Activated naive CD4-positive, alpha-beta T cell treated with anti-CD3 and anti-CD28 coated beads, Interleukin-2, amount 50 U/mL, for 16 hours (primary cell): ENCODE measurements at places on chromosomes 12 and 14.
A peak's percentile ranks its signal among the peaks of the same experiment; 100 is the strongest.

- no peak for DNase-seq
Observed at GRCh38 chr12:11171969-11172675, 1.1 kb downstream of the SMIM10L1 start.

DNA sequence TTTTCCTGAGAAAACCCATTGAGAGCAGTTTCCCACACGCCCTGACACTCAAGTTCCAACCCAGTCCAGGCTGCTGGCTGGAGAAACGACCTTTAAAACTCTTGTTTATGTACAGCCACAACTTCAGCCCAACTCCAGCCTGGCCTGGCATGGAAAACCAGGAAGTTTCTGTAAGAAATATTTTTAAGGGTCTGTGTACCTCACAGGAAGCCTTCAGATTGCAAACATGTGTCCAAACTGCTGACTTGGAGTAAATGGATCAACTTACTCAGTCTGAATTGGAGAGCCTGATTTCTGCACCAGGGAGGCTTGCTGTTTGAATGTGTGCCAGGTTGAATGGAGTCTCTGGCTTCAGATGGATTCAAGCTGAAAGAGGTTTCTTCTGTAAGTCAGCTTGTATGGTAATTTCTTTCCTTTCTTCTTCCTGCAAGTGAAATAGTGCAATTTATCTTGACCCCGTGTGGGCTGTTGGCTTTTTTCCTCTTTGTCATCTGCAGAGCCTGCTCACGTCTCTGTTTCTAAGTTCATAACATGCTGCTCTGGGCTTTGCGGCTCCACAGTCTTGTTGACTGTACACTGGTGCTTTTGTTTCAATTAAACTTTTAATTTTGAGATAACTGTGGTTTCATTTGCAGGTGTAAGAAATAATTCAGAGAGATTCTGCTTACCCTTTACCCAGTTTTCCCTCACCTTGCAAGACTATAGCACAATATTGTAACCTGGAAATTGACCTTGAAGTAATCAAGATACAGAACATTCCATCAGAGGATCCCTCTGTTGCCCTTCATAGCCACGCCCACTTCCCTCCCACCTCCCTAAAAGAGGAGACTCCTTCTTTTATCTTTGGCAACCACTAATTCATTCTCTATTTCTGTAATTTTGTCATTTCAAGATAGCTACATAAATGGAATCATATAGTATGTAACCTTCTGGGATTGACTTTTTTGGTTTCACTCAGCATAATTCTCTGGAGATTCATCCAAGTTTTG is 109.7 kb upstream of the PRMT8 start:
- DNase-seq: no peak

DNA sequence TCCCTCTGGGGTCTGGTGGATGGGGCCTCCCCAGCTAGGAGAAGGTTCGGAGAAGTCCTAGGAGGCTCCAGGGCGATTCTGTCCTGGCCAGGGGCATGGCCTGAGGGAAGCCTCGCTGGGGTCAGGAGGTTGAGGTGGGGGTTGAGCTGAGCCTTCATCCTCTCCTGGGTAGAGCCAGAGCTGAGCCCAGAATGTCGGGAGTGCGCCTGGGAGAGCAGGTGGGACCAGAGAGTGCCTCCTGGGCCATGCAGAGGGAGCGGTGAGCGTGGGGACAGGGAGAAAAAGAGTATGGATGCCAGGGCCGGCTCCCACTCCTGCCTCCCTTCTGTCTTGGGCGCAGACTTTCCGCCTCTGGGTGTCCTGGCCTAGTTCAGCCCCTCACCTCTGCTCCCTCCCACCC is 13.1 kb downstream of the RPS6KL1 start:
- no peak for DNase-seq

DNA sequence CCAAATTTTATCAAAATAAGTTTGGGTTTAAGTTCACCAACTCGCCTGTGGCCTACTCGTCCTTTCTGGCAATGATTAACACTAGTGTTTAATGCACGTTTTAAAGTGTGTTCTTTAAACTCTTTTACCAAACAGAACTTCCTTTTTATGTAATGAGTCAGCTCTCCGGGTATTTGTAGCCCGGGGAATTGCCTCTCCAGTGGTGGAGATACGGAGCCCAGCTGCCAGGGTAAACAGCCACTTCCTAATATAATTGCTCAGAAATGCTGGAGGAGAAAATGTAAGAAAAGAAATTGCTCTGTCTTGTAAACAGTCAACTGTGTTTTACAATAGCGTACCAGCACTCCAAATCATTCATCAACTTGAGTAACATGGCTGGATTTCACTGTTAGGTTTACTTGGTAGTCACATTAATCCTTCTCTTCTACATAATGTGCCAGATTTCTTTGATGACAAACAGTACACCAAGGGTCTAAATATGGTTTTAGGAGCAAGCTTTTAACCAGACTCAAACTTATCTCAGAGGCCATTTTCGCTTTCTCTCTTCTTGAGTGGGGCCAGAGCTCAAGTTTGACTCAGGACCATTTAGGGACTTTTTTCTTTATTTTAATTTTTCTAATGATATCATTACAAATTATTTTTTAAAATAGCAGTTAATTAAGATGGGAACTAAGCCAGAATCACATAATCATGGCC is 101.2 kb upstream of the SLC38A2 start:
- DNase-seq: no peak

- peak; percentile 60 for DNase-seq
Observed at GRCh38 chr14:51093371-51094281, 1.3 kb downstream of the TRIM9 start.

DNA sequence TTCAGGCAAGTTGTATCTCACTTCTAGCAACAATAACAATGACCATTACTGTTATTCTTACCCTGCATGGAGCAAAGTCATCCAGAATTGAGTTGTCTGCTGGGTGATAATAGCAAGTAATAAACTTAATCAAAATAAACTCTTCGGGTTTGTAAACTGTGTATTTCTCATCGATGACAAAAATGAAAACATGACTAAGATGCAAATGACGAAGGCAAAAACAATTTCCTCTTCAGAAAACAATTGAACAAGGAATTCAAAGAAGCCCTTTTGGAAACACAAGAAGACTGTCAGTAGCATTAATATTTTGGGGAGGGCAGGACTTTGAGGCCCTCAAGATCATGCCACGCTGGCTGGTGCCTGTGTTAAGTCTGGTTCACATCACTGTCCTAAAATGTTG is 232.0 kb downstream of the BTG1 start:
- no peak for DNase-seq

DNA sequence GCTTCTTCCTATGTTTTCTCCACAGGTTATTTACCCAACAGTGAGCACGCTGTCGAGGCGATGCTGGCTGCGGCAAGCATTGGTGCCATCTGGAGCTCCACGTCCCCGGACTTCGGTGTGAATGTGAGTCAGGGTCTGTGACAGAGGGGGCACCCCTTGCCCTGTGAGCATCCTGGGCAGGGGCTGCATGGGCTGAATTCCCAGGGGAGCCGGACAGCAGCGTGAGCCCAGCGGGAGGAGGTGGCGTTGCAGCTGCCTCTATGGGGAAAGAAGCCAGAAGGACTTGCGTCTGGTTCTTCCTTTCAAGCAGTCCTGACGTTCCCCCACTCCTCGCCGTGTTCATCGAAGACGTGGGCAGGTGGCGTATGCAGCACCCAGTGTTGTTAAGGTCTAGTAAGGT is 26.2 kb downstream of the AACS start:
- no peak for DNase-seq

DNA sequence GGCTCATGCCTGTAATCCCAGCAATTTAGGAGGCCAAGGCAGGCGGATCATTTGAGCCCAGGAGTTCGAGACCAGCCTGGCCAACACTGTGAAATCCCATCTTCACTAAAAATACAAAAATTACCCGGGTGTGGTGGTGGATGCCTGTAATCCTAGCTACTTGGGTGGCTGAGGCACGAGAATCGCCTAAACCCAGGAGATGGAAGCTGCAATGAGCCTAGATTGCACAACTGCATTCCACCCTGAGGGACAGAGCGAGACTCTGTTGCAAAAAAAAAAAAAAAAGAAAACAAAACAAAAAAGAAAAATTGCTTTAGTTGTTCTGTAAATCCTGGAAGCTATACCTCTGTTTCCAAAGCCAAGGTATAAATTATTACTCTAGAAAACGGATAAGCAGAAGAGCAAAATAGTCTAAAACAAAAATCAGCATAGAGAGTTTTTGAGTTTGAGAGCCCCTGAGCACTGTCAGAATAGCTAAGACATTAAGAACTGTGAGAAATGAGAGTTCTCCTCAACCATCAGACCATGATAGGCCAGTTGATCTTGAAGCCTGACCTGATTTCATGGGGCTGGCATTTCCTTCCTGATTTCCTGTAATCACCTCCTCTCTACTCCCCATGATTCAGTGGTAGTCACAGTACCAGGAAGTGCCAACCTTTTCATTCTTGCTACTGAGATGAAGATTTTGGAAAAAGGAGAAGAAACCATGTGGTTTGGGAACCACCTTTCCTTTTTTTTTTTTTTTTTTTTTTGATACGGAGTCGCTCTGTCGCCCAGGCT is 31.7 kb downstream of the ATP2A2 start:
- DNase-seq: no peak

- DNase-seq: no peak
Observed at GRCh38 chr14:38238332-38238731, 17.6 kb downstream of the CLEC14A start.

DNA sequence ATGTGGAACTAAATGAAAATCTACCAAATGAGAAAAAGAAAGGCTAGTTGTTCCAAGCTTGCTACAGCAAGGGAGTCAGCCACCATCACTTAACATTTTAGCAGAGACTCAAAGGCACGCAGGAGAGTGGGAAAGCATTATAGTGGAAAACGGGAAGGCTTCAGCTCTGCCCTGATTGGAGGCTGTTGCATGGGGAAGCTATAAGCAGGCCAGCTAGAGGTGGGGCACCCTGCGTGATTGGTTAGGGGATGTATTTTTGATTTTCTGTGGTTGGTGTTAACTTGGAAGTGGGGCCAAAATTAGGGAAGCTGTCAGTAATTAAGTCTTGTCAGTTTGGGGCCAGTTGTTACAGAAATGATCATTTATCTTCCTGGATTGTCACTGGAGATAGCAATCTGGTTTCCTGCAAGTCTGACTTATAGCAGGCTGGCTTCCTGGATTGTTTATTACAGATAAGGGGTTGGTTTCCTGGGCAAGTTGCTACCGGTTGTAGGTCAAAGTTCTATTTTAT is 93.9 kb downstream of the FAR2 start:
- no peak for DNase-seq

DNA sequence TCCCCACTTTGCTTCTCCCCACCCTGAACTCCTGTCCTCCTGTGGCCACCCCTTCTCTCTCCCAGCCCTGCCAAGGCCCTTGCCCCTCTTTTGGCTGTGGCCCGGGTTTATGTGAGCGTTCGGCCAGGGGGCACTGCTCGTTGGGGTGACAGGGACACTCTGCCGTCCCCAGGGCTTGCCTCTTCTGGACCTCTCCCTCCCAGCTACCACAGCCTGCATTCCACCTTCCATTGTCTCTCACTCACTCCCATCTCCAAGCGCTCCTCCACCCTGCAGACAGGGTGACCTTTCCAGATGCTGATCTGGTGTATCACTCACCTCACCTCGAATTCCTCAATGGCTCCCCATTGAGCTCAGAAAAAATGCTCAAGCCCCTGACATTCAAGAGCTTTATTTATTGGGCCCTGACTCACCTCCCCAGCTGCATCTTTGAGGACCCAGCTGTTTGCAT is 1.4 kb downstream of the SERPINA9 start:
- DNase-seq: no peak

DNA sequence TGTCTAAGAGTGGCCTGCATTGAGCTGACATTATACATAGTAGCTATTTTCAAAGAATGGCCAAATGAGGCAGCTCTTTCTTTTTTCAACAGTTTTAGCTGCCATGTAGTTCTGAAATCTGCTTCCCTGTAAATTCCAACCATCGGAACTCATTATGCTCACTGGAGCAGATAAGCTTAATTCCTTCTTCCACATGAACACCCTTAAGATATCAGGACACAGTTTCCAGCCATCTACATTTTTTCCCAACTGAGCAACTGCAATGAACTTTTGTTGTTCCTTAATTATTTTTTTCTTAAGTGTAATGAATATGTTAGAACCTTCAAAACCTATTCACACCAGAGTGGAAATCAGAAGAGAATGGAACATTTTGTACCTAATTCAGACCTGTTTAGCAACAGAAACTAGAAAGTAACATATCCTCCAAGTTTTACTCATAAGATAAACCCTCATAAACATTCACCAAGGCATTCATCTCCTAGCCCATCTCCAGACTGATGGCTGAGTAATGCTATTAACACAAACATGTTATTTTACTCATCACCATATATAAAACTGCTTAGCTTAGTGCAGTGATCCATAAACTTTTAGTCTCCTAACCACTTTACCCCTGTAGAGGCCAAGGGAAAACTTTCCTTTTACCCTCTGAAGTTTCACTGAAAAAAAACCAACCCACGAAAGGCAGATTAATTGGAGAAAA is 296.1 kb upstream of the SYT1 start:
- DNase-seq: no peak

GRCh38 chr12:47407463-47408129 is 298.2 kb downstream of the RPAP3 start:
- DNase-seq: no peak

DNA sequence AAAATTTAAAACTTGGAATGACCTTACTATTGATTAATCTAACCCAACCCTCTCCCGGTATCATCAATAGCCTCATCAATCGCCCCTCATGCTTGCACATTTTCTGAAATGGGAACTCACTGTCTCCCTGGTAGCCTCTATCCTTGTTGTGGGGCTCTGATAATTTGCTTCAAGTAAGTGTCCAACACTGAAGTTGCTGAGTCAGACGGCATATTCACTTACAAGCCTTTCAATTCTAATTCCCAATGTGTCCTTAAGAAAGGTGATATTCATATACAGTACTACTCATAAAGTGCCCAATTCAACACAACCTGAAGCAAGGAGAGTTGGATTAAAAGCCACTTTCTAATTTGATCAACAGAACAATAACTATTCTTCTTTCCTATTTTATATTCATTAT is 1146.1 kb upstream of the TMEM132C start:
- no peak for DNase-seq

- no peak for DNase-seq
Observed at GRCh38 chr12:6759741-6760140, 6.4 kb upstream of the PTMS start.

DNA sequence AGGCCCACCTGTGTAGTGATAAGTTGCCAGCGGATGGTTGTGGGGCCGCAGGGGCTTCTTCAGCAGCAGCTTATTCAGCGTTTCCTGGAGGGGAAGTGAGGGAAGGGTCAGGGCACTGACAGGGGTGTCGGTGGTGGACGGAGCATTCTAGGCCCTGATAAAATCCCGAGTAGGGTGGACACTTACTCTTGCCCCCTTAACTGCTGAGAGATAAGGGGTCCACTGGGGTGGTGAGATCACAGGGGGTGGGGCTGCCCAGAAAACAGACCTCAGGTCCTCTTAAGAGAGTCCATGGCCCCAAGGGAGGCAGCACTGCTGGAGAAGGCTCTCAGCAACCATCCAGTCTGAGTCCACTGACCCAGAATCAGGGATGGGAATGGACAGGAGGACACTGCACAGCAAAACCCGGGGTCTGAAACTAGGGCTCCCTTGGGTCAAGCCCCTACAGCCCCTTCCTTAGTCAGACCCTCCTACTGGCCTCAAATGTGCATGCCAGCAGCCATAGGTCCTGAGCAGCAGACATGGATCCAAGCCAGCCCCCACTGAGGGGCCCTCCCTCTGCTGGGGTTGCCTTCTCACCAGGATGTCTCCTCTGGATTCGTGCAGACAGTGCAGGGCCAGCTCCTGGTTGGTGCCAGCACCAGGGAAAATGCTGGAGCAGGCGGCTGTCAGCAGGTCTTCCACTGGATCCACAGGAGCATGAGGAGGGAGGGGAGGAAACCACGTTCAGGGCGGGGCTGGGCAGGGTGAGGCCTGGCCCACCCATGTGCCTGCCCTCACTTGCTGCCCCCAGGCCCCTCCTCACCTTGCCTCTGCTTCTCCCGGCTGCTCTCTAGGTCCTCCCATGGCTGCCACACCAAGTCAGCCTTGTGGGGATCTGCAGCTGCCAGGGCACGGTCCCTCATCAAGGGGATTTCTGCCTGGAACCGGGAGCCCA is 12.1 kb upstream of the PNMA1 start:
- no peak for DNase-seq
